Thoracic aorta (tissue), 2 donors: ENCODE measurements at places on chromosomes 7 and 10.

GRCh38 chr7:26815426-26815825, 49.0 kb downstream of the SKAP2 start:
- no peak overlapping the region for H3K4me3 ChIP-seq
- DNase-seq: no peak
- H3K27ac ChIP-seq: no peak overlapping the region
- H3K4me1 ChIP-seq: no peaks in the 10 kb centered on the region

DNA sequence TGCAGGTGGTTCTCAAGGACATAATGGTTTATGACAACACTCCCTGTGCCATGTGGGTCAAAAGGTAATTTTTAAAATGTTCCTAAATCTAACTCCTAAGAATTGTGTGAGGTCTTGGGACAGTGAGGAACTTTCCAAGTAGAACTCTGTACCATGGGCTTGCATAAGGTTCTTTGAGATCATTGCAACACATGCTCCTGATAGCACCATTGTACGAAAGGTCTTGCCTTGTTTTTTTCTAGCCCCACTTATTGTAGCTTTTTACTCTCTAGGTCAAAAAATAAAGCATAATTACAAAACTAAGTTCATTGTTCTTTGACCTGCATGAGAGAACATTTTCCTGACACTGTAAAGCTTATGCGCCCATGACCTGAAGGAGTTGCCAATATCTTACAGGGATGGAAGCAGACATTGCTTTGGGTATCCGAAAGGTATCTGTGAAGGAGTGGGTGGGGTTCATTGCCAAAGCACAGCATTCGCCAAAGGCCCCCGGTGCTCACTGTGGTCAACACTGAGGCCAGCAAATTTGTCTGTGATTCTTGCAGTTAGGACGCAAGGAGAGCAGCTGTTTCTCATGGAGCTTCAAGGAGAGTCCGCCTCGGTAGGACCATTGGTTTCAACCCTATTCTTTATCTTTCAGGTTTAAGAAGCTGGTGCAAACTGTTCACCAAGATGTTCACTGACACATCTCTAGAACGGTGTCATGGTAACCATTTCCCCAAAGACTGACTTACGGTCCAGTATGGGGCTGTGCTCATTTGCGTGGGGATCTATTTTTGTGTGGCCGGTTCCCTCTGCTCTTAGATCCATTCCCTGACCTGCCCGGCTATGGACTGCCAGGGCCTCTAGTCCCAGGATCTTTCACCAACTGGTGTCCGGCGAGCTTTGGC, 7.6 kb upstream of the PRKAG2 start:
- no peaks in the 10 kb centered on the region for H3K36me3 ChIP-seq
- no peaks in the 10 kb centered on the region for H3K27me3 ChIP-seq
- H3K4me3 ChIP-seq: no peak overlapping the region
- no peak for DNase-seq
- no peak overlapping the region for H3K27ac ChIP-seq

GRCh38 chr7:753190-753589, 26.1 kb upstream of the PRKAR1B start:
- H3K4me1 ChIP-seq: peaks cover 14% of the 10 kb centered on the region
- DNase-seq: no peak

- H3K27me3 ChIP-seq: no peaks in the 10 kb centered on the region
- DNase-seq: no peak
- H3K27ac ChIP-seq: no peak overlapping the region
- no peaks in the 10 kb centered on the region for H3K36me3 ChIP-seq
- no peak overlapping the region for H3K4me3 ChIP-seq
- H3K4me1 ChIP-seq: no peaks in the 10 kb centered on the region
Measured at GRCh38 chr7:132092106-132092505, 484.2 kb downstream of the PLXNA4 start.

- H3K27ac ChIP-seq: peak overlapping the region; percentile 55
- H3K4me3 ChIP-seq: peak overlapping the region; percentile 88
- DNase-seq: no peak
Measured at GRCh38 chr7:66921918-66922486, 977 bp downstream of the TMEM248 start.

GRCh38 chr10:48363617-48364355, 57.3 kb downstream of the MAPK8 start:
- H3K4me1 ChIP-seq: peaks cover 13% of the 10 kb centered on the region
- no peak for DNase-seq
- H3K27me3 ChIP-seq: no peaks in the 10 kb centered on the region
- no peak overlapping the region for H3K4me3 ChIP-seq
- H3K27ac ChIP-seq: no peak overlapping the region

GRCh38 chr10:63673846-63674245, 152.6 kb downstream of the REEP3 start:
- no peak overlapping the region for H3K4me3 ChIP-seq
- no peak for DNase-seq
- no peaks in the 10 kb centered on the region for H3K36me3 ChIP-seq
- H3K4me1 ChIP-seq: peaks cover 6% of the 10 kb centered on the region

DNA sequence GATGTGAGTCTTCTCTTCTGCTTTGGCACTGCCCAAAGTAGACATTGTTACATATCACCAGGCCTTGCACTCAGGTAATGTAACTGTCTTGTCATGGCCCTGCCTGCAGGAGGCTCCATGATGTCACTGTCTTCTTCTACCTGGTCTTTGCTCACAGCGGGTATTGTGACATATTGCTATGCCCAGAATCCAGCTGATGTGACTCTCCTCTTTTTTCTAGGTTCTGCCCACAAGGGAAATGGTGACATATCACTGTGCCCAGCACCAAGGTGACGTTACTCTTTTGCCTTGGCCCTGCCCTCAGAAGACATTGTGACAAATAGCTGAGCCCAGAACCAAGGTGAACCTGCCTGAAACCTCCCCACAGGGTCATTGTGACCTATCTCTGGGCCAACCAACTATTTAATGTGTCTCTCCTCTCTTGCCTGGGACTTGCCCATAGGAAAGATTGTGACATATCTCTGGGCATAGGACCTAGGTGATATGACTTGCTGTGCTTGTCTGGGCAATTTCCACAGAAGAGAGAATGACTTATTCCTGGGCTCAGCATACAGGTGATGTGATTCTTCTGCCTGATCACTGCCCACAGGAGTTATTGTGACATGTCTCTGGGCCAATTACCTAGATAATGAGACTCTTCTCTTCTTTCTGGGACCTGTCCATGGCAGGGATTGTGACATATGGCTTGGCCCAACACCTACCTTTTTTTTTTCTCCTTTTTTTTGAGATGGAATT, 26.5 kb upstream of the ZNF107 start:
- no peaks in the 10 kb centered on the region for H3K36me3 ChIP-seq
- no peak for DNase-seq
- no peak overlapping the region for H3K27ac ChIP-seq
- no peak overlapping the region for H3K4me3 ChIP-seq

- no peak for DNase-seq
- no peaks in the 10 kb centered on the region for H3K36me3 ChIP-seq
Measured at GRCh38 chr10:7471720-7472367, 61.0 kb upstream of the SFMBT2 start.
